ENCODE measurements at places on chromosomes 11 and 22. TPM values are rescaled to one million over a fixed set of nuclear protein-coding genes. Genes with fewer than 3 reads are reported as not detected.

GRCh38 chr11:18191376-18191775, 18.7 kb downstream of the MRGPRX4 start:
- H3K27ac ChIP-seq, result no peak overlapping the region
- DNase-seq, result no peak
- no peaks in the 10 kb centered on the region for H3K36me3 ChIP-seq
- H3K27me3 ChIP-seq, result peaks cover 40% of the 10 kb centered on the region
- H3K4me3 ChIP-seq, result no peak overlapping the region

Gene TRIM64
- not detected for total RNA-seq

Gene SMARCB1
- 82.8 TPM for total RNA-seq

Gene CSF2RB
- 1.3 TPM for total RNA-seq

DNA sequence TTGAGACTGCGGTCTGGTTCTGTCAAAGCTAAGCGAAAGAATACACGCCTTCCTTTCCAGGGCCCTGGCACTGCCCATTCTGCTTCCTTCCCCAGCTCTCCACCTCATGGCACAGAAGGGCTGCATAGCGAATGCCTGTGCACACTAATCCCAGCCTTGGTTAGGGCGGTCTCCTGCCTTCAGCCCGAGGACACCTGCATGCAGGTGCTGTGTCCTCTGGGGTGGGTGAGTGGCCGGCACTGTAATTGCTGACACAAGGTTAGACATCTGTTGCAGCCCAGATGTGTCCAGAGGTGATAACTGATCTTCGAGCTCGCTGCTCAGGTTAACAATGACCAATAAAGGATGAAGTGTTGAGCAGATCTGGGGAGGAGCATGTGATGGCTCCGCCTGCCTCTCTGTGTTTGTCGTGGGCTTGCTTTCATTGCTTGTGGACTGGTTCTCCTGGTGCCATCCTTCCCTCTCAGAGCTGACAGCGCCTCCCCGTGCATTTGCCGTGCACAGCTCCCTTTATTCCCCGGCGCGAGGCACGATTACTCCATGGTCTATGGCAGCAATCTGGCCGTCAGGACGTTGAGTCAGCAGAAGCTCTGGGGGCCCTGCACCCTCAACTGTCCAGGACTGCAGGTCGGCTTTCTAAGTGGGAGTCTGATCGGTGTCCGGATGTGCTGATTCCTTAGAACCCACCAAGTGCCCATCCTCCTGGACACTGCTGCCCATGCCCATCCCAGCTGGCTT, 1088.2 kb downstream of the BRD1 start:
- no peak for DNase-seq
- no peaks in the 10 kb centered on the region for H3K36me3 ChIP-seq
- H3K4me1 ChIP-seq, result no peaks in the 10 kb centered on the region
- no peak overlapping the region for H3K4me3 ChIP-seq

Gene OR8G5
- not detected for total RNA-seq

Gene KCNQ1
- total RNA-seq, result 24.2 TPM

- H3K27me3 ChIP-seq, result no peaks in the 10 kb centered on the region
- peaks cover 35% of the 10 kb centered on the region for H3K36me3 ChIP-seq
- H3K27ac ChIP-seq, result no peak overlapping the region
Observed at GRCh38 chr11:59601788-59602187, 13.8 kb downstream of the OSBP start.

DNA sequence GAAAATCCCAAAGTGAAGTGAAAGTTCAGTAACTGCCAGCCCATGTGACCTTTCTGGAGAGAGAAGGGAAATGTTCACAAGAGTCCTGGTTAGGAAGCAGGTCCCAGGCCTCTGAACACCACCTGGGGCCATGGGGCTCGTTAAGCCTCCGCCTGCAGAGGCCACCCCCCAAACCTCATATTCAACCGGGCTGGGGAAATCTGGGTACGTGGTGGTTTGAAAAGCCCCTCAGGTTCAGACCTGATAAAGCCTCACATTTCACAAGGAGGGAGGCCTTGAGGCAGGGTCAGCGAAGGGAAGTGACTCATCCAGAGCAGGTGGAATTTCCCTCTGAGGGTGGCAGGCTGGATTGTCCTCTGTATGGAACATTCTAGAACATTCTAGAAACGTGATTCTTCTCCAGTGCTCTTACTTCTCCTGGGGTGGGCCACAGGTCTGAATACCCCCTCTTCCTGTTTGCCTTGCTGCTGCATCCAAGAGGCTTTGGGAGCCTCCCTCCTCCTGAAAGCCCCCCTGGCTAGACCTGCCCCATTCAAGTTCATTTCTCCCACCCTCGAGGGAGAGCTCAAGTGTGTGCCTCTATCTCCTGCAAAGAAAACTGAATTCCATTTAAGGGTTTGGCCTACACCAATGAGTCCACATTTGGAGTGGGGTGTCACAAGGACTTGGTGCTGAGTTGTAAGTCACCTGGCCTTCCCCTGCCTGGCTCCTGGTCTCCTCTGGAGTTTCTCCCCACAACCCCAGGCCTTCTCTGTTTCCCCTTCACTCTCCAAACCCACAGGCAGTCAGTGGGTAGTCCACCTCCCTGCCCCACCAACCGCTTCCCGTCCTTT, 6.3 kb downstream of the FXYD2 start:
- H3K4me1 ChIP-seq, result peaks cover 58% of the 10 kb centered on the region
- no peaks in the 10 kb centered on the region for H3K27me3 ChIP-seq
- H3K27ac ChIP-seq, result peak overlapping the region; percentile 98
- peak overlapping the region; percentile 79 for H3K4me3 ChIP-seq

Gene SCT
- not detected for total RNA-seq

GRCh38 chr11:77401486-77402217, 72.2 kb downstream of the PAK1 start:
- H3K27ac ChIP-seq, result peak overlapping the region; percentile 54
- no peaks in the 10 kb centered on the region for H3K27me3 ChIP-seq
- H3K36me3 ChIP-seq, result peaks cover 33% of the 10 kb centered on the region

Gene NXPE1
- total RNA-seq, result not detected

Gene HYLS1
- total RNA-seq, result 10.4 TPM

DNA sequence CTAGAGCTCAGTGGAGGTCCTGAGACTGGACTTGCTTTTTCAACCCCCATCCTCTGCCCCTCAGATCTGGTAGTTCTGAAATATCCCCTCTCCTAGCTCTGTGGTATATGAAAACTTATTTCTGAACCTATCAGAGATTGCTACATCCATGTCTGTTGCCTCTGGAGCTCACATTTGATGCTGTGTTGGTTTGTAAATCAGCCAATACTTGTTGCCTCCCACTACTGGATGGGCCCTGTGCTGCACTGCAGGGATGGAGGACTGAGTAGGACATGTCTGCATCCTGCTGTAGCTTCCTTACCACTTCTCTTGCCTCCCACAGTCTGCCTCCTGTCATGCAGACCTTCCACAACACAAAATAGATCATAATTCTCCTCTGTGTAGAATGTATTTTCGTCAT, 5.2 kb downstream of the OLFML1 start:
- peaks cover 3% of the 10 kb centered on the region for H3K27me3 ChIP-seq
- DNase-seq, result no peak
- H3K4me3 ChIP-seq, result no peak overlapping the region
- no peak overlapping the region for H3K27ac ChIP-seq

Gene OR4D5
- not detected for total RNA-seq

DNA sequence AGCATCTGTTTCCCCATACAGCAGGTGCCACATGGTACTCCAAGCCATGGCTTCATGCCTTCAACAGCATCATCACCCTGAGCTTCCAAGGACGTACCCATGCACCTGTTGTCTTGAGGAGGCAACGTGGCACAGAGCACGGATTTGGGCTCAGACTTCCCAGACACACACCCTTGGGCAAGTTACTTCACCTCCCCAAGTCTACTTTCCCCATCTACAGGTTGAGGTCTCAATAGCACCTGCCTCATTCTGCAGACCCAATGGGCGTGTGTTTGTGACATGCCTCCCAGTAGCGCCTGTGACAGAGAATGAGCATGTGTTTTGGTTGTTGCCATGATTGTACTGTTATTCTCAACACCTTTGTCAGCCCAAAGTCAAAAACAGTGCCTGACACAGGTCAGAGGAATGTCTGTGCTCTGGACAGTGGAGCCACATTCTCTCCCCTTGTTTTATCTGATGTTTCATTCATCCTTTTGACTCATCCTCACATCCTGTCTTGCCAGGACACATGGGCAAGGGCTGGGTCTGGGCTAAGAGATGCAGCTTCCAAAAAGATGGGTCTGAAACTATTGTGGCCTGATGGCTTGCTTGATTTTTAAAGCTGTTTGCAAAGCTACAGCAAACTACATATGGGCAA, 53.4 kb upstream of the CCND1 start:
- no peaks in the 10 kb centered on the region for H3K4me1 ChIP-seq
- H3K36me3 ChIP-seq, result no peaks in the 10 kb centered on the region
- H3K27me3 ChIP-seq, result peaks cover 29% of the 10 kb centered on the region
- H3K27ac ChIP-seq, result no peak overlapping the region
- no peak overlapping the region for H3K4me3 ChIP-seq
- DNase-seq, result no peak

- no peak for DNase-seq
- peaks cover 1% of the 10 kb centered on the region for H3K4me1 ChIP-seq
- H3K4me3 ChIP-seq, result no peak overlapping the region
- H3K27me3 ChIP-seq, result no peaks in the 10 kb centered on the region
- no peak overlapping the region for H3K27ac ChIP-seq
Observed at GRCh38 chr11:28144808-28145207, 36.6 kb downstream of the METTL15 start.

- no peak for DNase-seq
- no peaks in the 10 kb centered on the region for H3K4me1 ChIP-seq
- no peak overlapping the region for H3K27ac ChIP-seq
- peaks cover 2% of the 10 kb centered on the region for H3K36me3 ChIP-seq
- no peak overlapping the region for H3K4me3 ChIP-seq
Observed at GRCh38 chr22:32058656-32059260, 15.7 kb downstream of the SLC5A1 start.

GRCh38 chr11:45810431-45811108, 5.6 kb downstream of the SLC35C1 start:
- no peaks in the 10 kb centered on the region for H3K27me3 ChIP-seq
- DNase-seq, result no peak
- H3K27ac ChIP-seq, result peak overlapping the region; percentile 23

GRCh38 chr11:65078786-65079342, 5.0 kb downstream of the CDCA5 start:
- no peaks in the 10 kb centered on the region for H3K27me3 ChIP-seq
- H3K27ac ChIP-seq, result peak overlapping the region; percentile 85
- DNase-seq, result no peak
- peaks cover 51% of the 10 kb centered on the region for H3K4me1 ChIP-seq
- peaks cover 44% of the 10 kb centered on the region for H3K36me3 ChIP-seq

- H3K4me1 ChIP-seq, result peaks cover 49% of the 10 kb centered on the region
- peaks cover 23% of the 10 kb centered on the region for H3K36me3 ChIP-seq
- H3K4me3 ChIP-seq, result peak overlapping the region; percentile 49
- no peaks in the 10 kb centered on the region for H3K27me3 ChIP-seq
- peak overlapping the region; percentile 81 for H3K27ac ChIP-seq
- no peak for DNase-seq
Observed at GRCh38 chr11:96246718-96247552, 96.1 kb downstream of the MAML2 start.

DNA sequence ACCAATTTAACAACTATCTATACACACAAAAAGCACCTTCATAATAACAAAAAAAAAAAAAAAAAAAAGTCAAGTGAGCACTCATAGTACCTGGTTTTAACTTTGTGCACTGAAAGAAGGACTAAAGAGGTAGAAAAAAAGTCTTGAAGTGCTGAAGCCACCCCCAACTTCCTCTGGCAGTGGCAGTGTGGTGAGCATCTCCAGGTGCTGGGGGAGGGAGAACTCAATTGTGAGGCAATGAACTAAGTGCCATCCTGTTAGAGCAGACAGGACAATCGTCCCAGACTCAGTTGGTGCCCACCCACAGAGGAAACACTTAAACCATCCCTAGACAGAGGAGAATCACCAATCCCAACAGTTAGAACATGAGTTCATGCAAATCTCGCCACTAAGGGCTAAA, 22.7 kb upstream of the OR52M1 start:
- peaks cover 15% of the 10 kb centered on the region for H3K27me3 ChIP-seq
- peak overlapping the region; percentile 8 for H3K27ac ChIP-seq
- peaks cover 6% of the 10 kb centered on the region for H3K4me1 ChIP-seq
- DNase-seq, result no peak

DNA sequence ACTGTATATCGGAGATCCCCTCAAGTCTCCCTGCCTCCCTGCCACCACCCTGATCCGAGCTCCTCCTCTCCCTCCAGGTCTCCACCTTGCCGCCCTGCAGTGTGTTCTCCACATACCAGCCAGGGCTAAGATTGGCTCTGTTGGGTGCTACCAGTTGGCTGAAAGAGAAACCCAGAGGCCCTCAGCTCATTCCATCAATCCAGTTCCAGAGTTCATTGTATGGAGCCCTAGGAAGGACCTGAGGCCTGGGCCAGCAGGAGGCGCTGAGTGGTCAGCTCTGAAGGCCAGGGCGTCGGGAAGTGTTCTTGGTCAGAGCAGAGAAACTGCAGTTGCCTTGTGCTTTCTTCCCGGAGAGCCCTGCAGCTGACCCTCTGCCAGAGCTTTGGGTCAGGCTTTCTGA, 2.2 kb upstream of the TOP3B start:
- H3K36me3 ChIP-seq, result no peaks in the 10 kb centered on the region
- peaks cover 13% of the 10 kb centered on the region for H3K4me1 ChIP-seq
- H3K27me3 ChIP-seq, result no peaks in the 10 kb centered on the region
- no peak for DNase-seq

Gene SLC17A6
- not detected for total RNA-seq

GRCh38 chr11:117098269-117099232, at the start of gene SIK3:
Gene SIK3, minus strand, starts transcription at chr11:117098428. Its CDS starts 13 bp downstream, at chr11:117098415.
- H3K27ac ChIP-seq, result peak within 1 kb of the TSS; percentile 93
- DNase-seq, result peak; percentile 95
- peaks cover 2% of the 10 kb centered on the region for H3K36me3 ChIP-seq
- H3K27me3 ChIP-seq, result no peaks in the 10 kb centered on the region
- H3K4me1 ChIP-seq, result peaks cover 38% of the 10 kb centered on the region
- peak within 1 kb of the TSS; percentile 93 for H3K4me3 ChIP-seq

Gene OR2D2
- total RNA-seq, result not detected

Gene HMOX1
- total RNA-seq, result 7.3 TPM

- no peak for DNase-seq
- H3K4me3 ChIP-seq, result no peak overlapping the region
- no peaks in the 10 kb centered on the region for H3K36me3 ChIP-seq
- H3K27ac ChIP-seq, result no peak overlapping the region
- no peaks in the 10 kb centered on the region for H3K27me3 ChIP-seq
Observed at GRCh38 chr11:116336540-116336939, 436.2 kb downstream of the BUD13 start.

DNA sequence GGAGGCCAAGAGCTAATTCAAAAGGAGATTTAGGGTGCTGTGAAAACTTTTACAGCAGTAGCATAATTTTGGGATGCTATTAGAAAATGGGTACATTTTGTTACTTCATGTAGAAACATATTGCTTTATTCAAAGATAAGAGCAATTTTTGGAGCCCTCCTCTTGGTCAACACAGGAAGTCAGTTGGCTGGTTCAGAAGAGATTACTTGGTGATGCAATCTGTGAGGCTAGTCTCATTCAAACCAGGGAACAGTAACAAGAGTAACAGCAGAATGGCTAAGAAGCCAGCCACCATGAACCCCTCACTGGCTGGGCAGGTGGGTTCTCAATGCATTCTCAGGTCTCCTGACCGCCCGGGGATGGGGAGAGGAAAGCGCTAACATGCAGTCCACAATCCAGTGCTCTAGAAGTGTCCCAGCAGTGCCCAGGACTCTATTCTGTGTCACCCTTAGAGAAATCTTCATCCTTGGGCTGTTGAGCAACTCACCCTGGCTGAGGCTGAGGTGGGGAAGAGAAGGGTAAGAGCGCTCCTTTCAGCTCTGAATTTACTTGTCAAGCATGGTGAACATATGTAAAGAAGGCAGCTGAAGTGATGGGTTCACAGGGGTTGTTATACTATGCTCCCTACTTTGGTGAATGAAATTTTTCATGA, 262.2 kb upstream of the UBASH3B start:
- H3K4me1 ChIP-seq, result no peaks in the 10 kb centered on the region
- no peak overlapping the region for H3K4me3 ChIP-seq
- no peaks in the 10 kb centered on the region for H3K27me3 ChIP-seq
- no peak overlapping the region for H3K27ac ChIP-seq

- DNase-seq, result no peak
- peaks cover 88% of the 10 kb centered on the region for H3K4me1 ChIP-seq
- H3K36me3 ChIP-seq, result peaks cover 81% of the 10 kb centered on the region
- peak overlapping the region; percentile 63 for H3K4me3 ChIP-seq
Observed at GRCh38 chr11:35148163-35148837, 9.3 kb downstream of the CD44 start.

Gene CABP7
- total RNA-seq, result not detected

Measured in activated naive CD8-positive, alpha-beta T cell treated with anti-CD3 and anti-CD28 coated beads, Interleukin-2, amount 10 ng/mL, durations not matched to agents 7 days and 5 days (primary cell).